Cortex of kidney (tissue), 1 donor: ENCODE measurements at places on chromosomes 11 and 22.

- DNase-seq: no peak
Observed at GRCh38 chr11:127998421-127998820, 588.9 kb downstream of the ETS1 start.

DNA sequence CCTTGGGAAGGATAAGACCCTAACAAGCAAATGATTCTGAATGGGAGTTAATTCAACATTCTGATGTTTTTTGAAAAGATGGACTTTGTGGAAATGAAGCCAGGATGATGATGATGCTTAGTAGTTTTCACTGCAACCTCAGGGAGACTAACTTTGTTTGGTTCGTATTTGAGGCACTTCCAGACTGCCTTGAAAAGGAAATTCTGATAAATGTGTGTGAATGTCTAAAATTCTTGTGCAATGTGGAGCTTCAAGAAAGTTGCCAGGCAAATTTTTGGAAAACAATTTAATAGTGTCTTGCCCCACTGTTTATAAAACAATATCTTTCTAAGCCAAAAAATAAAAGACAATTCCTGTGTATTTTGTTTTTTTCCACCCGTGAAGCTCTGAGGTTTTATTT lies 11.2 kb upstream of the NAV2 start:
- no peak for DNase-seq

GRCh38 chr22:28948424-28948823 lies 65.1 kb downstream of the ZNRF3 start:
- no peak for DNase-seq

- no peak for DNase-seq
Observed at GRCh38 chr11:23948851-23949250, 548.0 kb upstream of the LUZP2 start.

- DNase-seq: no peak
Observed at GRCh38 chr11:65204646-65205601, 23.2 kb downstream of the CAPN1 start.

DNA sequence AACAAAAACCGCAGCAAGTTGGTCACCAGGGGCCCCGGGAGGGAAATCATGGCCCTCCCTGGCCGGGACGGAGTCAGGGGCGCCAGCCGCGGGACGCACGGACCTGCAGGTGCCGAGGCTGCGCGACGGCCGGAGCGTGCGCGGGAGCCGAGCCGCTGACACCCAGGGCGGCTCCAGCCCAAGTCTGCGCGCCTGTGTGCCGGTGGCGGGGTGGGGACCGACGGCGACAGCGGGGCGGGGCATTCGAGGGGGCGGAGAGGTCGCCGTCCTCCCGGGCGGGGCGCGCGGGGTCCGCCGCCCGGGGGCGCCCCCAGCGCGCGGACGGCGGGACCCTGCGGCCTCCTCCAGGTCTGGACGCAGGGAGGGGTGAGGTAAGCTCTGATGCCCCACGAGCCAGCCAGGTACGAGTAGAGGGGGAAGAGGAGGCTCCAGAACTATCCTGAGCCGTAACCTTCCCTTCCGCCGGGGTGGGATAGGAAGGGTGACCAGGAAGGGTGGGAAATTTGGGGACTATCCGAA lies at the start of gene ESAM:
TSS of gene ESAM (minus strand) at position 186 of the 519 bp plus-strand sequence. CDS start at position 50, 136 bp downstream.
- no peak for DNase-seq

GRCh38 chr11:12079726-12080556 lies 30.4 kb upstream of the MICAL2 start:
- DNase-seq: no peak

DNA sequence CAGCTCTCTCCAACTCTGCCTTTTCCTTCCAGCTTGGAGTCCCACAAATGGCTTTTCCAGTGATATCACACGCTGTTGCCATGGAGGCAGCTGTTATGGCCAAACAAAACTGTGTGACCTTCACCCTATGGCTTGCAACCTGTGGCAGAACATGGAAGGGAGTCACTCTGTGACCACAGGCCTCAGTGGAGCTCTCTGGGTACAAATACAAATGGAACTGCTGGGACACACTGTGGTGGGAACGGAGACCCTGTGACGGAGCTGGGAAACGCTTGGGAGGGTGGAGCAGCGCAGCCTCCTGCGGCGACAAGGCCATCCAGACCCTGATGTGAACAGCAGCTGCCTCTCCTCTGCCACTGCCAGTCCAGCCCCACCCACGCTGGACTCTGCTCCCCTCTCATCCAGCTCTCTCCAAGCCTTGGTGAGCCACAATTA lies 162.5 kb downstream of the ETS1 start:
- no peak for DNase-seq

- DNase-seq: no peak
Observed at GRCh38 chr11:72244060-72244360, at the start of gene PHOX2A. TSS of gene PHOX2A (minus strand) at chr11:72244176. CDS start at chr11:72244004, 172 bp downstream.

GRCh38 chr22:45504373-45505341 lies 2.0 kb downstream of the FBLN1 start:
- no peak for DNase-seq

DNA sequence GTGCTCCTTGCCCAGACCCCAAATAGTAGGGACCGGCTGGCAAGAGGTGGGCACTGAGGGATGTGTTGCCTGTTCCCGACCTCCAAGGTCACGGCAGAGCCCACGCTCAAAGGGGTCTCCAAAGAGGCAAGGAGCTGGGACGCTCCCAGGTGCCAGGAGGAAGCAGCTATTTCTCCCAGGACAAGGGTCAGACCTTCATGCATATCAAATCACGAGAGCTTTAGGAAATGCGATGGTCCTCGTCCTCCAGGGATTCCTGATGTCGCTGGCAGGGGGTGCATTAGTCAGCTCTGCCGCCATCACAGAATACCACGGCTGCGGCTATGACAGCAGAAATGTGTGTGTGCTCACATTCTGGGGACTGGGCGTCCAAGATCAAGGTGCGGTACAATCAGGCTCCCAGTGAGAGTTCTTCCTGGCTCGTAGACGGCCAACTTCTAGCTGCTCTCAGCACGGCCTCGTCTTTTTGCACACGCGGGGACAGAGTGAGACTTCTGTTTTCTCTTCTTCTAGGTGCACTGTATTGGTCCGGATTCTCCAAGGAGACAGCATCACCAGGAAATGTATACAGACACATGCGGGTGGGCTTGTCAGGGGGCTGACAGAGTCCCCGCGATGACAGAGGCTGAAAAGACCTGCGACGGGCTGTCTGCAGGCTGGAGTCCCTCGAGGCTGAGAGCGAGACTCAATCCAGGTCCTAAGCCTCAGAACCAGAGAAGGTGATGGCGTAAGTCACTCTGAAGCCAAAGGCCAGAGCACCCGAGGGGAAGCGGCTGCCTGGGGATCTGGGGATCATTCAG lies 81.6 kb downstream of the SHANK2 start:
- DNase-seq: no peak
